Brain pericyte (primary cell): ENCODE measurements at places on chromosomes 13 and 19.
A peak's percentile ranks its signal among the peaks of the same experiment; 100 is the strongest.

DNA sequence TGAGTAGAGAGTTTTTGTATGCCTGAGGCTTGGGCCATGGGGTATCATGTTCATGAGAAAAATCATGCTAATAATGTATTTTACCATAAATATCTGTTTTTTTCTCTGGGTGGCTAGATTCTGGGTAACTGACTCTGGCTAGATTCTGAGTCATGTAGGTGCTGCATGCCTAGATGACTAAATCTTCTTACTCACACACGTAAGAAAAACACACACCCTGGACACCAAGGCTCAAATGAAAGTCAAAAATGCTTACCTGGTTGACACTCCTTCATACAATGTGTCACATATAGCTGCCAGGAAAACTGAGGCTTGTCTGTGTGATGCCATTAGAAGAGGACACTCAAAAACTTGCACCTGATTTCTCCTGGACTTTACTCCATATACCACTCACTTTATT, 597.4 kb upstream of the SLITRK1 start:
- no peak for DNase-seq

GRCh38 chr19:44141191-44142058, at the start of gene ZNF234:
Gene ZNF234, plus strand, starts transcription at chr19:44141554. Its CDS starts 3,079 bp downstream, at chr19:44144633.
- DNase-seq, result peak; percentile 39

- no peak for DNase-seq
Measured at GRCh38 chr19:29119590-29119989, 93.4 kb downstream of the UQCRFS1 start.

DNA sequence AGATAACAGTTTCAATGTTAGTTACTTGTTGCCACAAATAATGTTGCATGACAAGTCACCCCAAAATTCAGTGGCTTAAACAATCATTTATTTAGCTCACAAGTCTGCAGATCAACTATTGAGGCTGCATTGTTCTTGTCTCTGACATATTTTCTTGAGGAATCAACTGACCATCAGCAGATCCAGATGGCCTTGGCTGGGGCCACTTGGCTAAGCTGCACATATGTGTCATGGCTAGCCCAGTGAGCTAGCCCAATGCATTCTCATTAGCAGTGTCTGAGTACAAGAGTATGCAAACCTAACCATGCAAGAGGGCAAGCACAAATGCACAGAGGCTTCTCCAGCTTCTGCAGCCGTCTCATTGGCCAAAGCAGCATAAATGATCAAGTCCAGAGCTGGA, 180.4 kb downstream of the DNAJC15 start:
- DNase-seq, result no peak

DNA sequence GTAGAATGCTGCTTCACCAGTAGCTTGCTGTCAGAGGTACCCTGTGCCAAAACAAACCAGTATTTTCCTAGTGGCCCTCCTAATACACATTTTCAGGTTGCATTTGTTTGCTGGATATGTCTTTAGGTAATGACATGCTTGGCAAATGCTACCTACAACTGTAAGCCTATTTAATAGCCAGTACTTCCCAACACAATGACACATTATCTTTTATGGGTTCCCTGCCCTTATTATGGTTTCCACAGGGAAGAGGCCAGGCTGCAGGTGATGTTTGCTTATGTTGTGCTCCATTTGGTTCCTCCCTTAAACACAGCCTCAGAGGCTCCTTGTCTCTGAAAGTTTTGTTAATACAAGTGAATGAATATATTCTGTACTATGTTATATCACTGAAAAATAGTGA, 24.7 kb downstream of the FRY start:
- no peak for DNase-seq

GRCh38 chr13:36696410-36697010, 22.7 kb downstream of the SERTM1 start:
- no peak for DNase-seq

DNA sequence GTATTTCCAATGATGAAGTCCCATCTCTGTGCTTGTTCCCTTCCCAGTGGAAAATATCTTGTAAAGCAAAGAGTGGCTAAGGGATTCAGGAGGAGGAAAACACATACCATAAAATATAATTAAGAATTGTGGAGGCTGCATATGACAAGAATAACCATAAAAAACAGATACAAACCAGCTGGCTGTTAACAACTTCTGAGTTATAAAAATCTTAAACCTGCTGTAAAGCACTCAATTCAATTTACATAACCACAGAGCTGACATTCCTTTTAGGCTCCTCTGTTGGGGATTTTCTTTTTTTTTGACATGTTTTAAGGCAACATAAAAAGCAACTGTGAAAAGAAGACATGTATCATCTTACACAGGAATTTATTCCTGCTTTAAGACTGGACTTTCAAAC, 207.6 kb downstream of the DACH1 start:
- DNase-seq, result no peak

GRCh38 chr13:78606471-78607408, 3.4 kb upstream of the POU4F1 start:
- no peak for DNase-seq

DNA sequence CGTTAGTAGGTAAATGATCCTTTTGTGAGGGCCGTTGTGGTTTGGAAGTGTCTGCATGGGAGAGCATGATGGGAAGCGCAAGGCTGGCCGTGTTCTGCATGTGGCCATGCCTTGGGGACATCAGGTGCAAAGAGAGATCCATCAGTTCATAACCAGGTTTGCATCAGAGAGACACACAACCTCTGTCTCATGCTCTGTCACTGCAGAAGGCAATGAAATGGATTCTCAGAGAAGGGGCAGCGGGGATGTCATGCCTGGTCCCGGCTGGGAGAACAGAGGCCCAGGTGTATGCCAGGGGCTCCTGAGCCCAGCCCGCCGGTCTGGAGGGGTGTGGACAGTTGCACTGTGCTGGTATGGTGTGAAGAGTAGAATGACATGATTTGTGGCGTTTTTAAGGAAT, 60.2 kb downstream of the GGACT start:
- no peak for DNase-seq

GRCh38 chr13:27821566-27821965, 29.3 kb downstream of the GSX1 start:
- no peak for DNase-seq

GRCh38 chr19:11447347-11448262, 12.2 kb downstream of the PRKCSH start:
- DNase-seq, result no peak

DNA sequence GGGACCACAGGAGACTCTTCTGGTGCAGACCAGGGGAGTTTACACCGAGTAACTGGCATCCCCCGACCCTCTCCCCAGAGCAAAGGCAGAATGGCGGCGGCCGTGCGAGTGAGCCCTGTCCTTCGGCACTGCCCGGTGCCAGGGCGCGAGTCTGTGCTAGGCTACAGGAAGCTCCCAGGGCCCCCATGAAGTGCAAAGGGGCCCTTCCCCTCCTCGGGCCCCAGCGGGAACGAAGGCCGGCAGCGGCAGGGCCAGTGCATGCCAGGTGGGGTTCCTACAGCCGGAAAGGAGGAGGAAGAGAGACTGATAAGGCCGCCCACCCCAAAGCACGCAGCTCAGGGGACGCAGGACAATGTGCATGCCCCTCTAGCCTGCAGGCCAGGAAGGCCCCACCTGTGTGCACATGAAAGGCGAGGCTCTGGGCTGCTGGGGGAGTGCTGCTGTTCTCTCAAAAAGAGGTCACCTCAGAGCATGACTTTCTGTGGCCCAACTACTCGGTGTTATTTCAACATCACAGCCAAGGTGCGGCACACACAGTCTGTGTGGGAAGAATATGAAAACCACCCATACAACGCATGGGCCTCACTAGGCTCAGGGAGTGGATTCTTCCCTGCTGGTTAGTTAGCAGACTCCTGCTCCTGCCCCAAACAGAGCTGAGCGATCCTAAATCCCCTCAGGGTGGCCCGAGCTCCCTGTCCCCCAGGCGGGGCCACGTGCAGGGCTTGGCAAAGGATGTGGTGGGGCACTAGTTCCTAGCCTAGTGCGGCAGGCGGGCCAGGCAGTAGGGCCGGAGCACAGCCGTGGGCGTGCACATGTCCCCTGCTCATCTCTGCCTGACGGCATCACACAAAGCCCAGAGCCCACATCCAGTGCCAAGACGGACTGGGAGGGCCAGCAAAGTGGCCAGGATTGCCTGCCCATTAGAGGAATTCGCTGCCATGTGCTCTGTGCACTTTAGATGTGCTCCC, 28.4 kb upstream of the TIMM44 start:
- DNase-seq, result no peak

DNA sequence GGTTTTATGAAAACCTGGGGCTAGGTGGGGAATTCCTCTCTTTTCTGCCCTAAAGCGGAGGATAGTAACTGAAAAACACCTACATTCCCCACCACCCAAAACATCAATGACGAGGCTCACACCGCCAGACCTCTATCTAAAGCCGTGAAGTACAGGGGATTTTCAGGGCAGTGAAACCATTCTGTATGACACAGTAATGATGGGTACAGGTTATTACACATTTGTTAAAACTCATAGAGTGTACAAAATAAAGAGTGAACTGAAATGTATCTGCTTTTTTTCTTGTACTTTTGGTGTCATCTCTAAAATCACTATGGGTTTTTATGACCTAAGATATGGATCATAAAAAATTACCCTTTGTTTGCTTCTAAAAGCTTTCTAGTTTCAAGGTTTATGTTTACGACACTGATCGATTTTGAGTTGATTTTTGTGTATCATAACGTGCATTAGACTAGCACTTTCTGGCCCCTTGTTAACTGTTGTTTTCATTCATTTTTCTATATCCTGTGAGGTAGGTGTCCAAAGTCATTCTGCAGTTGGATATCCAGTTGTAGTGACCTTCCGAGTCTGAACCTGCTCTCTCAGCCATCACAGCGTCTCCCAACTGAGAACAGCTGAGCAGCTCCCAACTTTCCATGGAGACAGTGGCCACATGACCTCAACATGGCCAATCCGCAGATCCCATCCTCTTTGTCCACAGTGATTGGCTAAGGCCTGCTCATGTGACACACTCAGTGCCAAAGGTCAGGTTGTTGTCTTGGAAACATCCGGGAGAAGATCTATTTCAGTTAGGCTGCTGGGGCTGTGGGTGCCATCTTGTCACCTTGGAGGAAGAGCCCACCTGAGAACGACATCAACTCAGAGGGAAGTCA, 10.3 kb downstream of the MBD3L2B start:
- no peak for DNase-seq

- no peak for DNase-seq
Measured at GRCh38 chr19:40177286-40178070, 13.7 kb upstream of the MAP3K10 start.

DNA sequence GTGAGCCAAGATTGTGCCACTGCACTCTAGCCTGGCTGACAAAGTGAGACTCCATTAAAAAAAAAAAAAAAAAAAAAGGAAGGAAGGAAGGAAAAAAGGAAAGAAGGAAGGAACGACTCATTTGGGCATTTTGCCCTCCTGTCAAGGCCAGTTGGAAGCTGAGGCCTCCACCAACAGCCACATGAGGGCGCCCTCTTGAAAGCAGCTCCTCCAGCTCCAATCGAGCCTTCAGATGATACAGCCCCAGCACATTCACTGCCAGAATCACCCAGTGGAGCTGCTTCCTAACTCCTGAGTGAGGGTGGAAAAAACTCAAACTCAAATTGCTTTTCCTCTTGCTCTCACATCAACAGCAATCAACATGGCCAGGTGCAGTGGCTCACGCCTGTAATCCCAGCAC, 40.9 kb downstream of the GNG7 start:
- DNase-seq, result no peak

DNA sequence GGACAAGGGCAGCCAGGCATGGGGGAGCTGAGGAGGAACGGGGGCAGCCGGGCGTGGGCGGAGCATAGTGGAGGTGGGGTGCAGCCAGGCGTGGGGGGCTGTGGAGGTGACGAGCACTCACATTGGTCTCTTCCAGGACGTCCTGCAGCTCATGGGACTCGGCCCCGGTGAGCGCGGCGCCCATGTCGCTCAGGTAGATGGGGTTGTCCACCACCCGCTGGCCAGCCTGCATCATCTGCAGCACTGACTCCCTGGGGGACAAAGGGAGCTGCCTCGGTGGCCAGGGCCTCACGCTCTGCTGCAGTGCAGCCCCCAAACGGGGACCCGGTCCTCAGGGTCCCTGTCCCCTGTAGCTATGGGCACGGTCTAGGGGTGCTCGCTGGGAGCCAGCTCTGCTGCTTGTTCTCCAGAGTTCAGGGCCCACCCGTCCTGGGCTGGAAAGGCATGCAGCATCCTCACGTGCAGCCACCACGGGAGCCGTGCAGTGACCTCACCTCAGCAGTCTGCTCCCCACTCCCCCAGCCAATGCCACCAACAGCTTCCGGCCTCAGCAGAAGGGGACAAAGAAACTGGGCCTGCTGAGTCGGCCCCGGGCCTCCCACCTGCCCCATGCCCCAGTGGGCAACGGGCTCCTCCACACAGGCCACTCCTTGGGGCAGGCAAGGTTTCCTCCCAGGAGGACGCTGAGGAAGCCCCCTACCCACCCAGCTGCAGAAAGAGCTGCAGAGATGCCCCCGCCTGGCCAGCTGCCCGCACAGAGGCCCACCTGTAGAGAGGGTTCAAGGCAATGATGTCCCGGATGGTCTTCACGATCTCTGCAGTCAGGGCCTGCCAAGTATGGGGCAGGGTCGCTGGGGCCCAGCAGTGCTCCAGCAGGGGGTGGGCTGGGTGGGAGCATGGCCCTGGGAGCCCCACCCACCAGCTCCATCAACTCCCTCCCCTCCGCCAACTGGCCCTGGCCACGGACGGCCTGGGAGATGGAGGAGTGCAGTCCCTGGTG, 12.1 kb downstream of the LONP1 start:
- no peak for DNase-seq

GRCh38 chr19:51572908-51573307, 1.8 kb downstream of the ZNF175 start:
- DNase-seq, result no peak

DNA sequence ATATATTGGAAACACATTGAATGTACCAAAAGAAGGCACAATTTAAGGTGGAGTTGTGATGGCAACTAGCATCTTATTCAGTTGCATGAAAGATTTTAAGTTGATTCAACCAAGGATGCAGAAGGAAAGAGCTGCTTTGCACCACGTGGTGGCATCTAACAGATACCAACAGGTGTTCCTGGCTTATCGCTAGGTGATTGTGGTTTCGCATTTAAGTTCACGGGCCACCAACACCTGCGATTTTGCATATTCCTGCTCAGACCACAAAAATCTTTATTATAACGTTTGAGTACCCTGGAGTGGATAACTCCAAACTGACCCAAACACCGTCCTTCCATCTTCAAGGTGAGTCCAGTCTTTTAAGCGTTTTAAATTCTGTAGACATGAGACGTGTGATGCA, 45.3 kb downstream of the RGCC start:
- no peak for DNase-seq

GRCh38 chr13:101157261-101157660, 259.0 kb downstream of the NALCN start:
- DNase-seq, result no peak

- DNase-seq, result no peak
Measured at GRCh38 chr19:53819861-53820260, 4.3 kb downstream of the NLRP12 start.

DNA sequence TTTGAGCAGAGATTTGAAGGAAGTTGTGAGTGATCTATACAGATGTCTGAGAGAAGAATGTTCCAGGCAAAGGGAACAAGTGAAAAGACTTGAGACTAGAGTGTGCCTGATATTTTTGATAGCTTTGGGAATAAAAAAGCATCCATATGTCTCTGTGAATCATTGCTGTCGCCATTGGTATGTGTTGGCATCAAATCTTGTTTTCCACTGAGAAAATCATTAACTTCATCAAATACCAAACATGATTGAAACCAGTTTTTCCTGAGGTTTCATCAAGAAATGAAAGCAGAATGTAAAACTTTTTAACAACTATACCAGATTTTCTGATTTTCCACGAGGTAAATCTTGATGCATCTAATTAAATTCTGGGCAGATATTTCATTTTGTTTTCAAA, 862.6 kb downstream of the DIAPH3 start:
- DNase-seq, result no peak
